Naive thymus-derived CD8-positive, alpha-beta T cell (primary cell): ENCODE measurements at places on chromosomes 2 and 18. TPM values are rescaled to one million over a fixed set of nuclear protein-coding genes. Genes with fewer than 3 reads are reported as not detected.

DSEL gene
- polyA plus RNA-seq, result 4.5 TPM

SCYGR4 gene
- not detected for polyA plus RNA-seq

GREB1L gene
- 0.07 TPM for polyA plus RNA-seq

DNA sequence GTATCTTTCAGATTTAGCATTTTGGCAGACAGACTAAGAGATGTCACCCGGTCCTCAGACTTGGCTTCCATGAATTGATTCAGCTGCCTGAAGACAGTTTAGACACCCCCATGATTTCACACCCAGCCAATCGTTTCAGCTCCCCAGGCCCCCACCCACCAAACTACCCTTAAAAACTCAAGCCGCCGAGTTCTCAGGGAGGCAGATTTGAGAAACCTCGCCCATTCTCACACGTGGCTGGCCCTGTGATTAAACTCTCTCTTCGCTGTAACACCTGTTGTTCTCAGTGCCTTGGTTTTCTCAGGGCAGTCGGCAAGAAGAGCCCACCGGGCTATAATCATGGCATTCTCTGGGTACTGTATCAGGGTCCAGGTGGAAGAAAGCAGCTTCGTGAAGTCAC, 35.2 kb downstream of the UXS1 start:
- peak; percentile 46 for DNase-seq
- peaks cover 39% of the 10 kb centered on the region for H3K36me3 ChIP-seq
- H3K4me3 ChIP-seq, result peak overlapping the region; percentile 98
- H3K27me3 ChIP-seq, result no peaks in the 10 kb centered on the region

- peak overlapping the region; percentile 94 for H3K27ac ChIP-seq
- H3K4me3 ChIP-seq, result peak overlapping the region; percentile 98
- H3K4me1 ChIP-seq, result peaks cover 19% of the 10 kb centered on the region
- DNase-seq, result no peak
- H3K36me3 ChIP-seq, result no peaks in the 10 kb centered on the region
- H3K27me3 ChIP-seq, result no peaks in the 10 kb centered on the region
These were observed 594 bp downstream of the FAM161A start for GRCh38 chr2:61853086-61853846.

DNA sequence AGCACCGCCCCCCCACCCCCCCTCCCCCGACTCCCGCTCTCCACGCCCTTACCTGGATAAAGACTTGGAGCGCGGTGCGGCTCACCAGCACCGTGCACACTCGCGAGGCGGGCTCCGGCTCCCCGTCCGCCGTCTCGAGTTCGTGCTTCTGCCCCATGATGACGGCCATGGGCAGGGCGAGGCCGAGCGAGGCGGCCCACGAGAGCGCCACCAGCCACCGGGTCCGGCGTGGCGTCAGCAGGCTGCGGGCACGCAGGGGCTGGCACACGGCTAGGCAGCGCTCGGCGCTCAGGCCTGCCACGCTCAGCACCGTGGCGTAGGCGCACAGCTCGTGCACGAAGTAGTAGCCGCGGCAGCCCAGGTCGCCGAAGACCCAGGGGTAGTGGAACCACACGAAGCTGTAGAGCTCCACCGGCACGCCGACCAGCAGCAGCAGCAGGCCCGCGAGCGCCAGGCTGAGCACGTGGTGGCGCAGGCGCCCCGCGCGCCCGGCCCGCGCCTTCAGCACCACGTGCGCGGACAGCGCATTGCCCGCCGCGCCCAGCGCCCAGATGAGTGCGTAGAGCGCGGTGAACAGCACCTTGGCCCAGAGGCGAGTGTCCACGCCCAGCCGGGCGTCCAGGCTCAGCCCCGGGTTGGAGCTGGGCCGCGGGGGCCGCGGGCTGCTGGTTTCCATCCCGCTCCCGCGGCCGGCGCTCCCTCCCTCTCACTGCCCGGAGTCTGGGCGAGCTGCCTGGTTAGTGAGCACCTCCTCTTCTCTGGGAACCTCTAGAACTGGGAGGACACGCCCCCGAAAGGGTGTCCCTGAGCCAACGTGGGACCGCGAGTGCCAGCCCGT, at the start of gene NTSR2:
TSS of gene NTSR2 (minus strand) at position 742 of the 838 bp plus-strand sequence. CDS start at position 676, 66 bp downstream.
- peaks cover 7% of the 10 kb centered on the region for H3K4me1 ChIP-seq
- no peak for DNase-seq
- no peak within 1 kb of the TSS for H3K27ac ChIP-seq
- no peaks in the 10 kb centered on the region for H3K36me3 ChIP-seq
- H3K4me3 ChIP-seq, result no peak within 1 kb of the TSS

DNA sequence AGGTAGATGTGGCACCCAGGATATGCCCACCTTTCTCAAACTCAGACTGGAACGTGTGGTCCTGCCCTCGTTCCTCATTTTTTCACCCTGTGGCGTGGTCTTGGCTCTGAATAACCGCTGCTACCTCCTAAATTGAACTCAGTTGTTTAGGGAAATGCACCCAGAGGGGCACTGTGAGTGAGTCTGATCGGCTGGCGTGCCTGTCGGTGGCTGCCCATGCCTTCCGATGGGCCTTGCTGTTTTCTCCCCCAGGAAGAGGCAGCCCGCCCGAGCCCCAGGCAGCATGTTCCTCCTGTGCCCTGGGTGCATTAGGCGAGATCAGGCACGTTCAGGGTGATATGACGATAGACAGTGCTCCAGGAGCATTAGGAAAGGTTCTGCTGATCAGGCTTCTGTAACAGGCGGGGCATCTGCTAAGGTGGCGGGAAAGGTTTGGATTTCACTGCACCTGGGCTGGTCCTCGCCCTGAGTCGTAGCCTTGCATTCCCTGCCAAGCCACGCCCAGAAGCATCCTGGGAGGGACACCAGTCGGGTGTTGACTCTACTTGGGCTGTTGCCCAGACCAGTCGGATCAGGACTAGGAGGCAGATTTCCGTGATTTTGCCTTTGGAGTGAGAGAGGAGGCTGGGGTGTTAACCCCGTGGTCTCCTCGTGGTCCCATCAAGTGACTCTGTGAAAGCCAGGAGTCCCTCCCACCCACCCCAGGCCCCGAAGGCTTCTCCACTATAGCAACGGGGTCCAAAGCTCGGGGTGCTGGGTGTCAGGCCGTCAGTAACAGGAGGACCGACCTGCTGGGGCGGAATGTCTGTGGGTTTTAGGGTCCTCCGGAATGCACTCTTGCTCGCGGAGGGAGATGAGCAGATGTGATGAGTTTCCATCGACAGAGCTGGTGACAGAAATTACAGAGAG, 75.1 kb downstream of the SH3BP4 start:
- no peak overlapping the region for H3K27ac ChIP-seq
- no peak overlapping the region for H3K4me3 ChIP-seq
- no peaks in the 10 kb centered on the region for H3K4me1 ChIP-seq
- H3K36me3 ChIP-seq, result no peaks in the 10 kb centered on the region
- no peak for DNase-seq
- peaks cover 14% of the 10 kb centered on the region for H3K27me3 ChIP-seq

- DNase-seq, result no peak
- H3K4me3 ChIP-seq, result no peak overlapping the region
- H3K36me3 ChIP-seq, result peaks cover 37% of the 10 kb centered on the region
- no peak overlapping the region for H3K27ac ChIP-seq
- H3K27me3 ChIP-seq, result no peaks in the 10 kb centered on the region
These were observed 334.5 kb downstream of the ARHGAP15 start for GRCh38 chr2:143463719-143464118.

- no peak overlapping the region for H3K4me3 ChIP-seq
- H3K36me3 ChIP-seq, result peaks cover 4% of the 10 kb centered on the region
- no peaks in the 10 kb centered on the region for H3K27me3 ChIP-seq
- H3K27ac ChIP-seq, result no peak overlapping the region
- no peak for DNase-seq
These were observed 182.8 kb downstream of the LDLRAD4 start for GRCh38 chr18:13401404-13401803.
